ENCODE measurements at places on chromosomes 12 and 14.

DNA sequence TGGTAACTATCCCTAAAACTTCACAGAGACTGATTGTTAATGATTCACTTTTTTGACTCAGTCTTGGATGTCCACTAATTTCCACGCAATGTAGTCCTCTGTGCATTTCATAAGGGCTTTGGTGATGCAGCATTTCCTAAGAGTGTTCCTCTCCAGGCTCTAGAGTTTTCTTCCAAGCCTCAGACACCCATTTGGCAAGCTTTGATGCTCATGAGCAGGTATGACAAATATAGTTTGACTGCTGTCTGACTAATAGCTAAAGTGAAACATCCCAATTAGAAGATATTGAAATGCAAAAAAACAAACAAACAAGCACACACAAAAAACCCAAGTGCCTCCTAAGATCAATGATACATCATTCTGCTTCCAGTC is 1.5 kb upstream of the VAMP1 start:
- no peak for DNase-seq

DNA sequence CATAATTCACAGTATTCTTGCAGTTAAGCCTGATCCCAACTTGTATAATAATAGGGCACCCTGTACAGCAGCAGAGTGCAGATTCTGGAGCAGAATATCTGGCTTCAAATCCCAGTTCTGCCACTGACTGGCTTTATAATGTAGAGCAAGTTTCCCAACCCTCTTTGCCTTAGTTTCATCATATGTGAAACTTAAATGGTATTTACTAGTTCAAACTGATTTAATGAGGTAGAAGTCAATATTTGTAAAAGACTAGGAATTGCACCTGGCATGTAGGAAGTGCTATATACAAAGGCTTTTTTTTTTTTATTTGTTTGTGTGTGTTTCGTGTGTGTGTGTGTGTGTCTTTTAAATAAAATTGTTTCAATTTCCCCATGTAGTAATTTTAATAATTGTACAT is 125.9 kb downstream of the CCER1 start:
- no peak for DNase-seq

DNA sequence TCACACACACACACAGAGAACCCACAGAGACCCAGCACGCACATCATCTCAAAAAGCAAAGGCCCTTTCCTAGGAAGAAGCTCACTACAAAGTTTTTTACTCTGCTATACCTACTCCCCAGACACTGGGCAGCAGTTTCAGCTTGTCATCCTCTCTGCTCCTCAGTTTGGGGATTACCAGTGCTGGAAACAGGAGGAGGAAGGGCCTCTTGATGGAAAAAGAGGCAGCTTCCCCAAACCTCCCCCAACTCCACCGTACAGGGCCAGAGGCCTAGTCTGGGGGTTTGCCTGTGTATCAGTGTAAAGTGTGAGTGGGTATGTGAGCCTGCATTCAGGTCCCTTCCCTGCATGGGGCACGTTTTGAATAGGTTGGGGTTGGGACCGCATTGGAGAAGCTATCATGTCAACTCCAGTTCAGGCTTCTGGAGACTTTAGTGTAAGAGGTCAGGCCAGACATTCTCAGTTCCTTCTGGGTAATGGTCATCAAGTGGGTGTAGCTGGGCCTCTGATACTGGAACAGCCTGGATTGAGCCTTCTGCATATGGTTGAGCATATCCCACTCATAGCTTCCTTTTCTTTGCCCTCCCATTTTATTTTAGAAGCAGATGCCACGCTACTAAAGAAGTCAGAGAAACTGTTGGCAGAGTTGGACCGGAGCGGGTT is 1.2 kb downstream of the REM2 start:
- no peak for DNase-seq

GRCh38 chr12:130661486-130662255 is 54.4 kb downstream of the RIMBP2 start:
- DNase-seq = no peak

GRCh38 chr12:117718559-117718958 is 250.2 kb downstream of the KSR2 start:
- no peak for DNase-seq
